ENCODE measurements at places on chromosomes 5 and 9. TPM values are rescaled to one million over a fixed set of nuclear protein-coding genes. Genes with fewer than 3 reads are reported as not detected.

FOXD4L3 gene
- total RNA-seq, result under 0.01 TPM

FAM151B gene
- 1.9 TPM for total RNA-seq

LURAP1L gene
- total RNA-seq, result 2.5 TPM

VCAN gene
- 0.25 TPM for total RNA-seq

SPATA31E1 gene
- total RNA-seq, result not detected

KIF12 gene
- not detected for total RNA-seq

TIFAB gene
- not detected for total RNA-seq

LVRN gene
- total RNA-seq, result 0.25 TPM

WDR38 gene
- not detected for total RNA-seq

EFNA5 gene
- total RNA-seq, result 101 TPM

C5orf58 gene
- total RNA-seq, result not detected

NUTM2G gene
- not detected for total RNA-seq

PCDHGA5 gene
- total RNA-seq, result 0.63 TPM

TARS1 gene
- total RNA-seq, result 149 TPM

WHRN gene
- total RNA-seq, result 0.13 TPM

FCN2 gene
- not detected for total RNA-seq

C9orf153 gene
- 0.38 TPM for total RNA-seq

WDR31 gene
- total RNA-seq, result 0.38 TPM

ANXA6 gene
- 53.6 TPM for total RNA-seq

BARHL1 gene
- not detected for total RNA-seq
